ENCODE measurements at places on chromosomes 2 and 18.

DNA sequence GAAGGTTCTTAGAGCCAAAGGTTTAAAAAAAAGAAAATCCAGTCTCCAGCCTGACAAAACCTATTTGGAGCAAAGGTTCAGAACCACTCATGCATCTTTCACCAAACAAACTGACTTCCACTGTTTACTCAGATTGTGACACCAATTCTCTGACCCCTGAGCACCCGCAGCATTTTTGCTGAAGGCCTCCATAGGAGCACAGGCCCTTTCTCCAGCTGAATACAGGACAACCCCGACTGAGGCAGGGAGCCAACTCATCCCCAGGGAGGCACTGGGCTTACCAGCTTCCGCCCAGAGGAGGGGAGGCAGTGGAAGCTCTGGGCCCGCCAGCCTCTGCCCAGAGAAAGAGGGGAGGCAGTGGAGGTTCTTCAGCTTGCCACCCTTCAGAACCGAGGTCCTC lies 51.0 kb upstream of the CNGA3 start:
- no peak for DNase-seq

- no peak for DNase-seq
Observed at GRCh38 chr2:218009765-218010139, 7.0 kb upstream of the TNS1 start.

- DNase-seq: no peak
Observed at GRCh38 chr2:192377173-192377572, 182.4 kb upstream of the TMEFF2 start.

DNA sequence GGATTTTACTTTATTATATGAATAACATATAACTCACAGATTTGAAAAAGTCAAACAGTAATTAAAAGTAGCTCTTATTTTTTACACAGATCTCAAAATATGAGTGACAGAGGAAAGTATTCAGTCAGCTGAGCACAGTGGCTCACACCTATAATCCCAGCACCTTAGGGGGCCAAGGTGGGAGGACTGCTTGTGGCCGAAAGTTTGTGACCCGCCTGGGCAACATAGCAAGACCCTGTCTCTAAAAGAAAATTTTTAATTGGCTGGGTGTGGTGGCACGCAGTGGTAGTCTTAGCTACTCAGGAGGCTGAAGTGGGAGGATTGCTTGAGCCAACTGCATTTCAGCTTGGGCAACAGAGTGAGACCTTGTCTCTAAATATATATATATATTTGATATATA lies 19.2 kb upstream of the UGP2 start:
- DNase-seq: no peak

DNA sequence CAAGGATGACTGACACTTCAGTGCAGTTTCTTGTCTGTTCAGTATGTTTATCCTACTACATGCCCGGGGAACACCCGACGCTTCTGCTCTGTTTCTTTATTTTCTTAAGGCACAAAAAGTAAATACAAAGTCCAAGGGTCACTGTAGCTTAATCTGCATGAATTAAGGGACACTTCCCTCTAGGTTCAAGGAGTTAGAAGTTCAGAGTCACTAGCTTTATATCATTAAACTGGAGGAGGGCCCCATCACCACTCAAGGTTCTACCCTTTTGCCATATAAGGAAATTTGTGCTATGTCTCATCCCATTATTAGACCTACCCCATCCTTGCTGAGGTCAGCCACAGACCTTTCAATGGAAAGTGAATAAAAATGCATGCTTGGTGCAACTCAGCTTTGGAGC lies 27.6 kb upstream of the RMDN2 start:
- no peak for DNase-seq

DNA sequence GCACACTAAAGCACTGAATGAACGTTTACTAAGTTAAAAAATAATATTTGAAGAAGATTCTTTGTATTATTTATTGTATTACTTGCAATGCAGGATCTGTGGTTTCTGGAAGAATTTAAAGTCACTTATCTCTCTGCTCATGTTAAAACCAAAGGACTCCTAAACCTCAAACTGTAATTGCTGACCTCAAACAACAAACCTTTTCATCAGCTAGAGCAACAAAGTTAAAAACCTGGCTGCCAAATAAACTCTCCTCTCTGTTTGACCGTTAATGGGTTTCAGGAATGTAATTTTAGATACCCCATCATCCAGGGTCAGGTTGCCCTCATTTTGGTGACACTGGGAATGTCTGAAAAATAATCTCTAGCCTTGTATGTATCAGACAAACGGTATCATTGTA lies 239.1 kb downstream of the TGIF1 start:
- no peak for DNase-seq

GRCh38 chr2:141534666-141535362 lies 596.0 kb downstream of the LRP1B start:
- peak; percentile 11 for DNase-seq

DNA sequence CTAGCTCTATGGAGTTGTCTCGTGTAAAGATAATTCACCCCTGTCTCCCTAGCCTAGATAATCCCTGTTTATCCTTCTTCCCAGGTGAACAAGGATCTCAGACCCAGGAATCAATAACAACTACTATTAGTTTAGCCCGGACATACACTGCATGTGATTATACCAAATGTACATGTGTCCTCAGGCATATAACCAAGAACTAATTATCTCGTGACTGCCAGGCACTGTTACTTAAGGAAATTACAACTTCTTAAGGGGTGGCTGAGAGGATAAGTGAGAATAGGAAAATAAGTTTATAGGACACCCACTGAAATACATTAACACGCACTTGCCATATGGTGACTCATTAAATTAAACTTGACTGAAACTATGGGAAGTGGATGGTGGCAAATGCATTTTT lies 126.6 kb downstream of the CNTNAP5 start:
- DNase-seq: no peak

DNA sequence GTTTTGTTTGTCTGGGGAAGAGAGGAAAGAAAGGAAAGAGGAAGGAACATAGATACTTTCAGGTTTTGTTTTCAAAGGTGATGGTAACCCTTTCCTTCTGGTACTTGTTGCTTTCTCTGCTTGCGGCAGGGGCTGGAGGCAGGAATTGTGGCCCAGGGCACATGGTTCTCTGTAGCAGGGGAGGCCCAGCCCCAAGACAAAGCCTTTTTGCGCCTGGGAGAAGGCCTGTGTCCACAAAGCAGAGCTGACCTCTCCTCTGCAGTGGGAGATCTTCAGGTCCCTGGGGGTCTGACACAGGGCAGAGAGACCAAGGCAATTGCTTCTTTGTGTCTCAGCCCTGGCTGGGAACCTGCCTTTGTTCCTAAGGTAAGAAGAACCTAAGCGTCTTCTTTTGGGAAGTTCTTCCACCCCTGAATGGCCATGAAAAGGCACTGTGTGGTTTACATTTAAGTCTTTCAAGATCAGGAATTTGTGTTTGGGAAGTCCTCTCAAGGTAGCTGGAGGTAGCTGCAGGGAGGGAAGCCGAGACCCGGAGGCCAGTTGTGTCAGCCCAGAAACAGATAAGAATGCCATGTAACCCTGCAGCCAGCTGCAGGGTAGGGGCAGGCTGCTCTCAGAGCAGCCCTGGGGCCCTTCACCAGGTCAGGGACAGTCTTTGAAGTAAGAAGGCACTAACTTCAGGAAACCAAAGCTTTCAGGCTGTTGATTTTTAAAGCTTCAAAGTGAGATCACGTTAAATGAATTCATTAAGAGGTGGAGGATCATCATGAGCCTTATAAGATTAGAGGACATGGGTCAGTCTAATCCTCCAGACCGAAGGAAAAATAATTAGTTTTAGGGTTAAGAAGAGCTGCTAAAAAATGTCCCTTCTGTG lies 119.3 kb downstream of the STPG4 start:
- no peak for DNase-seq

- DNase-seq: no peak
Observed at GRCh38 chr2:158091647-158092046, 10.0 kb upstream of the UPP2 start.

GRCh38 chr2:144468823-144469595 lies 50.9 kb downstream of the ZEB2 start:
- no peak for DNase-seq

DNA sequence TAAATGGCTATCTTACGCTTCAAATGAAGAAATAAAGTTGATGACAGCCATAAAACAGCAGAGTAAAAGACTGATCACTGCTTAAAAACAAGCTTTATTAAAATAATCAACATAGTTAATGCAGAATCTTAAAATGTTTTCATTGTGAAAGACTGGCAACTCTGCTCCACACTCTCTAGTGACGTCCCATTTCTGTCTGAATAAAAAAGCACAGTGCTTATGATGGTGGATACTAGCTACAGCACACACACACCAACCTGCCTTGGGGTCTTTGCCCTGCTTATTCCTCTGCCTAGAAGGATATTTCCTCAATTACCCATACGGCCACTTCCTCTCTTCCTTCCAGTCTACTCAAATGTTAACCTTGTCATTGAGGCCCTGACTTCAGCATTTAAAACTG lies 19.1 kb downstream of the C1D start:
- no peak for DNase-seq

DNA sequence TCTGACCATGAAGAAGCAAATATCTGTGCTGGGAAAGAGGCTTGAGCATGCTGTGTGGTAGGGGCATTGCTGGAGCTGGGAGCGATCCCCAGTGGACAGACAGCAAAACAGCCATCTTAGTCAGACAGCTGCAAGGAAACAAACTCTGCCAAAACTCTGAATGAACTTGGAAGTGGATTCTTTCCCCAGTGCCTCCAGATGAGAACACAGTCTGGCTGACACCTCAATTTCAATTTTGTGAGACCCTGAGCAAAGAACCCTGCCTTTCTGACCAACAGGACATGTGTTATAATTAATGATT lies 23.2 kb upstream of the FAP start:
- DNase-seq: no peak

- DNase-seq: no peak
Observed at GRCh38 chr2:207082619-207083018, 83.1 kb downstream of the KLF7 start.

DNA sequence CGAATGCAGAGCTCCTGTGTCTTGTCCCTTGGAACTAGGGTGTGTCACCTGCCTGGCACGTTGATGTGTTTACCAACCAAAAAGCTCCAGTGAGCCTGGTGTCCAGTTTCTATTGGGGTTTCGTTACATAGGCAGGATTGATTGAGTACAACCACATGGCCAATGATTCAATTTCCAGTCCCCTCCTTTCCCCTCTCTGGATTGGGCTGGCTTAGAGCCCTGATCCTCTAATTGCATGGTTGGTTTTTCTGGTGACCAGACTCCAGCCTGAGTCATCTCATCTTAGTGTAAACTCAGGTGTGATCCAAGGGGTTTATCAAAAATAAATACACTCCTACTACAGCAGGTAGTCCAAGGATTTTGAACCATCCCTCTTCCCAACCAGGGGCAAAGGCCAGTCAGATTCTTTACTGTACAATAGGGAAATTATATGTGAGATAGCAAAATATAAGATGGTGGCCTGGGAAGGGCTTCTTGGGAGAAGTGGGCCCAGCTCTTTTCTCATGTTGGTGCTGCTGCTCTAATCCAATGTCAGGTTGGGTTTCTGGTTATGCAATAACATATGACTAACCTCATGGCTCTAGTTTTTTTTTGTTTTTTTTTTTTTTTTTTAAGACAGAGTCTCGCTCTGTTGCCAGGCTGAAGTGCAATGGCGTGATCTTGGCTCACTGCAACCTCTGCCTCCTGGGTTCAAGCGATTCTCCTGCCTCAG lies 64.7 kb upstream of the MGAT5 start:
- no peak for DNase-seq

GRCh38 chr2:141384676-141385075 lies 746.1 kb downstream of the LRP1B start:
- DNase-seq: no peak

DNA sequence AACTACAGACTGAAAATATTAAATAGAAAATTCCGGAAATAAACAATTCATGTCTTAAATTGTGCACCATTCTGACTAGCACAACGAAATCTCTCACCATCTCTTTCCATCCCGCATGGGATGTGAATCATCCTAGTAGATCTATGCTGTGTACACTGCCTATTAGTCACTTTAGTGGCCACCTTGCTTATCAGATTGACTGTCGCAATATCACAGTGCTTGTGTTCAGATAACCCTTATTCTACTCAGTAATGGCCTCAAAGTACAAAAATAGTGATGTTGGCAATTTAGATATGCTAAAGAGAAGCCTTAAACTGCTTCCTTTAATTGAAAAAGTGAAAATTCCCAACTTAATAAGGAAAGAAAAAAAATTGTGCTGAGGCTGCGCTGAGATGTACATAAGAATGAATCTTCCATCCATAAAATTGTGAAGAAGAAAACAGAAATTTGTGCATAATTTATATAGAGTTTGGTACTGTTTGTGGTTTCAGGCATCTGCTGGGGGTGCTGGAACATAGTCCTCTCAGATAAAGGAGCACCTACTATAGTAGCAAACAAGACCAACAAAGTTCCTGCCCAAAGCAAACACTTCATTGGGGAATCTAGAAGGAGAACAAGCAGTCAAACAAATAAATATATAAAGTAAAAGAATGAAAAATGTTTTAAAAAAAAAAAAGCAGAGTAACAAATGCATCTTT lies 12.0 kb downstream of the PSMD1 start:
- no peak for DNase-seq

DNA sequence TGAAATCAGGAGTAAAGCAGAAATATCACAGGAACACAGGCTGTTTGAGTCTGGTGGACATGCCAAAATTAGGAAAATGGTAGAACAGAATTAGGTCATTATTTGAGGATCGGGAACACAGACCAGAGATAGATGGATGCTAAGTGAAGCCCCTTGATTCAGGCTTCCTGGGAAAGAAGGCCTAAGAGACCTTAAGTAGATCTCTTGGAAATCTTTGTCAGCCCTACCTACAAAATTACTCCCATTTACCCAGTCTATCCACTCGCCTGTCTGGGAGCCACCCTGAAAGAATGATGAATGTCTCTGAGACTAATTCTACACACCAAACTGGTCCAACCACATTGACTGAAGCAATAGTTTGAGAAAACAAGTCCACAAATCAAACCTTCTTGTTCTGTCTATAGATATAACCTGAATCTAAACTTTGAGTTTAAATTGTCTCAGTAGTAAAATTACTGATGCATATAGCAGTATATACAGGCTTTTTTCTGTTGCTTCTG lies 36.6 kb upstream of the TANK start:
- DNase-seq: no peak

- DNase-seq: no peak
Observed at GRCh38 chr18:39037925-39038324, 1472.3 kb upstream of the CELF4 start.
